ENCODE measurements at places on chromosomes 7 and 10. TPM values are rescaled to one million over a fixed set of nuclear protein-coding genes. Genes with fewer than 3 reads are reported as not detected.

The POT1 gene
- 54.1 TPM for polyA plus RNA-seq

The FRAT2 gene
- polyA plus RNA-seq: 12.4 TPM

The TMEM213 gene
- 44.0 TPM for polyA plus RNA-seq

The GPR15LG gene
- 0.46 TPM for polyA plus RNA-seq

The RTKN2 gene
- polyA plus RNA-seq: 13.1 TPM

The NUTM2A gene
- polyA plus RNA-seq: 2.6 TPM

The ACHE gene
- 5.6 TPM for polyA plus RNA-seq

The PNLIPRP3 gene
- polyA plus RNA-seq: not detected

The CALML3 gene
- polyA plus RNA-seq: not detected

The PLAC9 gene
- polyA plus RNA-seq: 24.4 TPM

The CEP55 gene
- polyA plus RNA-seq: 12.9 TPM

GRCh38 chr10:43384252-43385221, 13.1 kb downstream of the FXYD4 start:
- no peak for DNase-seq

DNA sequence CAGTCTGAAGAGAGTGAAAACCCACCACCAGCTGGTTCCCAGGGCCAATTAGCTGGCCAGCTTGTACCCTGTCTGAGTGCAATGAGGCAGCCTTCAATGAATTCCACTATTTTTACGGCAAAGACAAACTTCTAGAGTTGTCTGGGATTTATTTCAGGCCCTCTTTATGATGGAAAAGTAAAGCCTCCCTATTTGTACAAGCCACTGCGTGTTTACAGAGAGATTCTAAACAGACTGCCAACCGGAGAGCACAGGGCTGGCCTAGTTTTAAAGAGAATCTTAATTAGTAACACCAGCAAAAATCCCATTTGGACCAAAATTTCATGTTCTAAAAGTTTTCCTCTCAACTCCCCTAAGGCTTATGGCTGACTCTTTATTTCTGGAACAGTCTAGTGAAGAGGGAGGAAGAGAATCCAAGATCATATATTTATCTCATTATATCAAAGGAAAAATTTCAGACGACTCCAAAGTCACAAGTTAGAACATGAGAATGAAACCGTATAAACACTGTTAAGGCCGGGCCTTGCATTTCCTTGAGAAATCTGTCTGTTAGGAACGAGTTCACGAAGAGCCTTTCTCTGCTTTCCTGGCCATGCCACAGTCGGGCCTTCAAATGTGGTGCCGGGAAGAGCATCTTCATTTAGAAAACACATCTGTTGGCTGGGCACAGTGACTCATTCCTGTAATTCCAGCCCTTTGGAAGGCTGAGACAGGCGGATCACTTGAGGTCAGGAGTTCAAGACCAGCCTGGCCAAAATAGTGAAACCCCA, 724.6 kb upstream of the NRP1 start:
- no peak for DNase-seq

- DNase-seq: no peak
Observed at GRCh38 chr7:157028199-157028903, 17.9 kb upstream of the MNX1 start.

GRCh38 chr10:93462371-93462770, 19.8 kb downstream of the MYOF start:
- DNase-seq: no peak

GRCh38 chr10:30430544-30431298, 3.3 kb upstream of the MAP3K8 start:
- no peak for DNase-seq

GRCh38 chr7:86748843-86749719, 105.4 kb downstream of the GRM3 start:
- no peak for DNase-seq

GRCh38 chr7:65840446-65840845, 32.4 kb upstream of the VKORC1L1 start:
- no peak for DNase-seq

DNA sequence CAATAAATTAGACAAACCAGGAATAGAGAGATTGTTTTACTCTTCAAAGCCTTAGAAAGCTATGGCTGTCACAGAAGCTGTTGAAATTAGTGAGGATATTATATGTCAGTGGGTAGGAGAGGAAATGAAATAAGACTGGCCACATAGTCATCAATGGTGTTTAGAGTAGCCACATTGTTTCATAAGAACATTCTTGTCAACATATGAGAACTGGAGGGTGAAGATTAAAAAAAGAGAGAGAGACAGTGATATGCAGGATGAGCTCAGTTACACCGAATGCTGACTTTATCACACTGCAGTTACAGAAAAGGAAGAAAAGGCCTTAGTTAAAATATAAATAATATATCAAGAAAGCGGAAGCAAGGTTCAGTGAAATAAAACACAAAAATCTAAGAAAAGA, 412.0 kb downstream of the CNTNAP2 start:
- DNase-seq: no peak

- peak; percentile 84 for DNase-seq
Observed at GRCh38 chr7:41696323-41696916, 6.5 kb downstream of the INHBA start.

- no peak for DNase-seq
Observed at GRCh38 chr10:29859521-29860130, 199.8 kb downstream of the JCAD start.

DNA sequence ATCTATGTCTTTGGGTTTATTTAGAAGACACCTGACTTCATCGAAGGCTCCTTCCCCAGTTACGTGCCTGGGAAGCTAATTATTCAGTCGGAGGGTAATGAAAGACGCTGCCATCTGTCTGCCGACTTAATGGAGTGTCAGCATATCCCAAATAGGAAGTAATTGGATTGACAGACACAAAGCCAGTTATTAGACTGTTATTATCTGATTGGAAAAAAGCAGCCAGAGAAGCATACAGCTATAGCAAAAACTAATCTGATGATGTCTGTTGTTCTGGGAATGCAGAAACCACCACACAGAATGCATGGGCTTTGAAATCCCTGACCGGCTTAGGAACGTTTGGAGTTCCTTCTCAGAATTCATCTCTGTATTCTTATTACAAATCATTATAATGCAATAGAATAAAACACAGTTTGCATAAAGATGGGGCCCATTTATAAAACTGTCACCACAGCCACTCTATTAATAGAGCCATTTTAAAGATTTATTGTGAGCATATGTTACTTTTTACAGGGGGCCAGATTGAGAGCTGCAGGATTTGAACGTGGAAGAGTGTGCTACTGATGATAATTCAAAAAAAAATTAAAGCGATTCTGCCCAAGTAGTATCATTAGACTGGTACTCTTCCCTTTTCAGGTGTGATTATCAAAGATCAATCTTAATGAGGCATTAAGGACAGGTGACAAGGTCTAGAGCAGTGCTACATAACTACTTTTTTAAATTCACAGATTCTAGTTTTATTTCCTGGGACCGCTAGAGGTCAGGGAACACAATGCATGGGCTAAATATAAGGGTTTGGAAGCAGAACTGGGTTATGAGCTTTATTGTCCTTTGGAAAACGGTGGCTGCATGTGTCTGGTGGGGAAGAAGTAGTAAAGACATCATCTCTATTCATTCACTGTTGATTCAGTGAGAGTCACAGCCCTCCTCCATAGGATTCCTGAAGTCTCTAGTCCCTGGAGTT, 330.1 kb upstream of the LRGUK start:
- DNase-seq: no peak

DNA sequence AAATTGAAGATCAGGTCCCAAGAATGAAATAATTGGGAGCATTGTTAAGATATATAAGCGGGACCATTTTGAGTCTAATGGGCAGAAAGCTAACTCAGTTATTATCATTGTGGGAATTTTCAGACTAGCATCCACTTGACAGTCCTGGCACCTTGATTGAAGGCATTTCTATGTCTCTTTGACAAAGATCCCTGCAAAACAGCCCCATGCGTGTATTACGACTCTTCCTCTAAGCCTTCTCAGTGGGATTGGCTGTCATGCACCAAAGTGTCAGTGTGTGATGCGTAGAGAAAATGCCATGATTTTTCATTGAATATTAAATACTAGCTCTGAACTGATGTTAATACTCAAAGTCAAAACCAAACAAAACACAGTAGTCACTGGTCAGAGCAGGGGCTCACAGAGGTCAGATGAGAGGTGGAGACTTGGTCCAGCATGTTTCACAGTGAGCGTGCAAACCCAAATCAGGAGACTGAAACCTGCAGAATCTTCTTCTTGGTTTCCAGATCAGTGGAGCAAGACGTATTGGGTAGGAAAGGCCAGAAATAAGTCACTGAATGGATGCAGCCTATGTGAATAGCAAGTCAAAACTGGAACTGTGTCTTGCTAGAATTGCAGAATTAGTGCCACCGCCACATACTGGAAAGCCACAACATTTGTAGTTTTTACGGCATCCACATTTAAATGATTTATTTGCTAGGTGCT, 303.6 kb upstream of the AKR1E2 start:
- no peak for DNase-seq

- DNase-seq: no peak
Observed at GRCh38 chr10:130242513-130242912, 106.3 kb downstream of the GLRX3 start.

DNA sequence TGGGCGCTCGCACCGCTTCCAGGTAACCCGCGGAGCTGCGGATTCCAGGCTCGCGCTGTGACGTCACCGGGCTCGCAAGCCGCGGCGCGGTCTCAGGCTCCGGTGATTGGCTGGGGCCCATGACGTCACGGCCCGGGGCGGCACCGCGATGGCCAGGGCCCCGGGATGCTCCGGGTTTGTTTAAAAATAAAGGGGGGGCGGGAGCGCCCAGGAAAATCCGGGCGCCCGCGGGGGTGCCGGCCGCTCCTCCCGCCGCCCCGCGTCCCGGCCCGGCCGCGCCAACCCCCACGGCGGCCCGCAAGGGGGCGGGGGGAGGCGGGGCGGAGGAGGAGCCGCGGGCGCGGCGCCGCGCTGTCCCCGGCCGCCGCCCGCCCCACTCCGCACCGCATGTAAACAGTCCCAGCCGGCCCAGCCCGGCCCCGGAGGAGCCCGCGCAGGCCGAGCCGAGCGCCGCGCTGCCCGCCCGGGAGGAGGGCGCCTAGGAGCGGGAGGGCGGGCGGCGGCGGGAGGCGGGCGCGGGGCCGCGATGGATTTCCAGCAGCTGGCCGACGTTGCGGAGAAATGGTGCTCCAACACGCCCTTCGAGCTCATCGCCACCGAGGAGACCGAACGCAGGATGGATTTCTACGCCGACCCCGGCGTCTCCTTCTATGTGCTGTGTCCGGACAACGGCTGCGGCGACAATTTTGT, at the start of gene MTURN:
Gene MTURN (plus strand): TSS at position 376 of the 690 bp plus-strand sequence. CDS start 151 bp downstream, at position 527.
- peak; percentile 67 for DNase-seq

GRCh38 chr7:157415486-157415885, 78.7 kb downstream of the DNAJB6 start:
- no peak for DNase-seq

DNA sequence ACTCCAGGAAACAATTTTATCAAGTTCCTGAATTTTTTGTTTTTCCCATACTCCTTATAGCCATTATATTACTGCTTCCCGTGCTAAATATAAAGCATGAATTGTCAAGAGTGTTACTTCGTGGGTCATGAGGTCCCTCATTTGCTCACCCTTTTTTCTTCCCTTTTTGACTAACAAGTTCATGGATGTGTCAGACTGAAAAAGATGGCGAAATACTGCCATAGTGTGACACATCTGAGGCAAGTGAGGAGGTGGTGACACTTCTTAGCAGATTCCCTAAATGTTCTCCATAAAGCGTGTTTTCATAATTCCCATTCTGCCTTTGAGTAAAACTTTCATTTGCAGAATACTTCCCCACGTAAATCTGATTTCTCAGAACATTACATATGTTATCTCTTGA, 269.6 kb upstream of the FZD1 start:
- DNase-seq: no peak

DNA sequence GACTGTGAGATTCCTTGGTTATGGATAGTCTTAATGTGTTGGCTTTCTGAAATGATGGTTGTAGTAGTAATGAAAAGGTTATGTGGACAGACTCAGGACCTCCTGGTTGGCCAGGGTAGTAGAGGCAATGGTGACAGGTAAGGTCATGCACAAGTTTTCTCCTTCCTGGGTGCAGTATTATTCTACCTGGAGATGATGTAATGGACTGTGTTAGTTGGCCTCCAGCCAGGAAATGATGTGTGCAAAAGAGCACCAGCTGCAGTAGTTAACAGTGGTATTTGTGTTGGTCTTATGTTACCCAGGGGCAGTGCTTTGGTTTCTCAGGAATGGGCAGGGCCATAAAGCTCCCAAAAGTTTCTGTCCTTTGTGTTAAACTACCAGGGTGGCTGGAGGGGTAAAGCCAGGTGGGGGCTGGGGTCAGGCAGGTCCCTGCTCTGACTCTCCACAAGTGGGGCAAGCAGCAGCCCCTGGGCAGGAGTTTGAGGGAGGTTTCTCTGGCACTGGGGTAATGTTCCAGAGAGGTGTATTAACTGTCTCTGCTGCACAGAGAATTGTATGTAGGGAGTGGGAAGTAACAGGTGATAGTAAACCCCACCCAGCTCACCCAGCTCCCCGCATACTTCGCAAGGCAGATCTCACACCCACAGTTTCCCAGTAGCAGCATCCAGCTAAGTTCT, 36.3 kb downstream of the GPR22 start:
- DNase-seq: peak; percentile 15

GRCh38 chr7:149860821-149861727, 12.7 kb upstream of the ATP6V0E2 start:
- DNase-seq: no peak

- DNase-seq: no peak
Observed at GRCh38 chr7:98878365-98879197, at the start of gene TRRAP. Gene TRRAP, plus strand, starts transcription at chr7:98878532. Its CDS starts 2,619 bp downstream, at chr7:98881151.

DNA sequence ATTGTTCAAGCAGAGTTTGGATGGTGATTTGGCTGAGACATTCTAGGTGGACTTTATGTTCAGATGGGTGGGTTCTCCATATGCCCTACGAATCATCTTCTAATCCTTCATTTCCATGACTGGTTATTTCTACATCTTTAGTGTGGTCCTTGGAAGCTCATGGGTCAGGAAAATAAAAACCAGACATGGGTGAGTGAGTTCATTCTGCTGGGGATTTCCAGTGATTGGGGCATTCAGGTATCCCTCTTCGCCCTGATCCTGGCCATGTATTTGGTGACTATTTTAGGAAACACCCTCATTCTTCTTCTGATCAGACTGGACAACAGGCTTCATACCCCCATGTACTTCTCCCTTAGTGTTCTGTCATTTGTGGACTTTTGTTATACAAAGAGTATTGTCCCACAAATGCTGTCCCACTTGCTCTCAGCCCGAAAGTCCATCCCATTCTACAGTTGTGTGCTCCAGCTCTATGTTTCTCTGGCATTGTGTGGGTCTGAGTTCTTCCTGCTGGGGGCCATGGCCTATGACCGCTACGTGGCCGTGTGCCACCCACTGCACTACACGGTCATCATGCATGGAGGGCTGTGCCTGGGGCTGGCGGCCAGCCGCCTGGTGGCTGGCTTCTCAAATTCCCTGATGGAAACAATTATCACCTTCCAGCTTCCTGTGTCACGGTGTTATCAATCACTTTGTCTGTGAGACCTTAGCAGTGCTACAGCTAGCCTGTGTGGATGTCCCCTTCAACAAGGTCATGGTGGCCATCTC, 19.2 kb upstream of the OR6B1 start:
- no peak for DNase-seq

GRCh38 chr10:13709931-13710650, 123.3 kb downstream of the PRPF18 start:
- DNase-seq: no peak

Measured in left renal cortex interstitium (tissue), 4 donors.